GM12891 (cell line): ENCODE measurements at places on chromosomes 13 and 19.
A peak's percentile ranks its signal among the peaks of the same experiment; 100 is the strongest.

DNA sequence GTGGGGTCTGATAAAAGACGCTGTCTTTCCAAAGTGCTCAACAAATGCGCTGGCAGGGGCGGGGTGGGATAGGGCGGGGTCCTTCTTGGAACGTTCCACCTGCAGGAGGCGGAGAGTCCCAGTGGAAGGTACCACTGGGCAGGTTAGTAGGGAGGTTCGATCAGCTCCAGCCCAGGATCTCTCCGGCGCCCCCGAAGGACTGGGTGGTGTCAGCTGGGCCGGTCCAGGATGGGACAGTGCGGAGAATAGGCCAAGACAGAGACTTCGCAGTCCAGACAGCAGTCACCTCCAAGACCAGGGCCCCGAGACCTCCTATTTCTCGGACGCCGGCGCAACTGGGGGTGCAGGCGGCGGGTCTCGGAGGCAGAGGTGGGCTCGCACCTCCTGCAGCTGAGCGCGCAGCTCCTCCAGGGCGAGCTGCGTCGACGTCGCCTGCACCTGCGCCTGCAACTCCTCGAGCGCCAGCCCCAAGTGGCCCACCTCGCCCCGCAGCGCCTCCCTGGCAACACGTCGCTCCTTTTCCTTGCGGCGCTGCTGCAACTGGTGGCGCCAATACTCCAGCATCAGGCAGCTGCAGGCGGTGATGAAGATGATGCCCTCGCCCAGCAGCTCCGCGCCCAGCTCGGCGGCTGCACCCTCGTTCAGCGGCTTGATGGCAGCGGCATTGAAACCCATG, 21.6 kb downstream of the VASP start:
- no peak for DNase-seq

- no peak for DNase-seq
Measured at GRCh38 chr19:10971107-10971726, 10.4 kb downstream of the SMARCA4 start.

DNA sequence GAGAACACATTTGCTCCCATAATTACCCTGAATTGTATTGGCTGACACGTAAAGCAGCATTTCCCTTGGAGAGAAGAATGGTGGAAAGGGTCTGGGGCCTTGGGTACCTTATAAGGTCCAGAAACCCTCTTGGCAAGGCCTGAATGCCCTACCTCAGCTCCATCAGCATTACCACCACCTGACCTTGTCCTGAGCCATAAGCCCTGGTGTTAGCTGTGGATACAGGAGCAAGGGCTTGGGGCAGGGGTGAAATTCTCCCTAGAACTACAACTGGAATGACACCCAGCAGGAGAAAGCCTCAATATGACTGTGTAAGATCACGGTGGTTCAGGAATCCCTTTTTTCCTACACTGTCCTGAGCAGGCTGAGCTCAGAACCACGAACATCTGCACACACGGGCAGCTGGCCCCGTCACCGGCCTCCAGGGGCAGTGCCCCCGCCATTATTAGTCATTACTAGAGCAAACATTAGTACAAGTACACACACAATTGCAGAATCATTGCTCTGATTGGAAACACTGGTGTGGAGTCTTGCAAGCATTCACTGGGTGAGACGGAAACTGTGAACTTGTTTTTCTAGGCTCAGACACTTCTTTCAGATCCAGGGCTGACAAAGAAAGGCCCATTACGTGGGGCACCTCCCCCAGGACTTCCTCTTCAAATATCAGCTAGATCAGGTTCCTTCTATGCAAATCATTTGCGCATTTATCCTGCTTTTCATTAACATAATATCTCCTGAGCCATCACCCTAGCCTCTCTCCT, 26.8 kb upstream of the MTIF3 start:
- DNase-seq = peak; percentile 29

GRCh38 chr13:43804461-43805070, 17.8 kb upstream of the ENOX1 start:
- no peak for DNase-seq

DNA sequence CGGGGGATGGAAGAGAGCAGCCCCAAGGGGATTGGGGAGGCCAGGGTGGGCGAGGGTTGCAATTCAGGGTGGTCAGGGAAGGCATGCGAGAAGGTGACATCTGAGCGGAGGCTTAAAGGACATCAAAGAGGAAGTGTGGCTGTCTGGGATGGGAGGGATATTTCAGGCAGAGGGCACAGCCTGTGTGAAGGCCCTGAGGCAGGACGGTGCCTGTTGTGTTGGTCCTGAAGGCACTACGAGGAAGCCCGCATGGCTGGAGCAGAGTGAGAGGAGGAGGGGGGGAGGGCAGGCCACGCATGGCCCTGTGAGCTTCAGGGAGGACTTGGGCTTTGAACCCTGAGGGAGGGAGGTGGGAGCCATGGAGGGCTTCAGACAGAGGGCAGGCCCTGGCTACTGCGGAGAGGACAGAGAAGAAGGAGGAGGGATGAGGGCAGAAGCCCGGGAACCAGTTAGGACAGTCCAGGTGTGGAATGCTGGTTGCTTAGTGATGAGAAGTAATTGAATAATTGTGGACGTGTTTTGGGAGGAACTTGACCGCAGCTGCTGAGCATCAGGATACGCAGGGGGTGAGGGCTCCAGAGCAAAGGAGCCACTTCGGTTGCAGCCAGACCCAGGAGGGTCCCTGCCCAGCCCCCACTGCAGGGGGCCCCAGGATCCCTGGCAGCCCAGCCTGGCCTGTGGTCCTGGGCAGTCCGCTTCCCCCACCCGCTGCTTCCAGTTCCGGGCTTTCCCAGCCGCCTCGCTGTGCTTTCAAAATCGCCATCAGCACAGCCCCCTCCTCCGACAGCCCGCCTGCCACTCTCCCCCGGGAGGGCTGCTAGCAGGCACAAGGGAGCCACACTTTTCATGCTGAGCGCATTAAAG, 6.2 kb downstream of the TLE6 start:
- no peak for DNase-seq

GRCh38 chr13:89843621-89844020, 1503.9 kb upstream of the MIR17HG start:
- DNase-seq = no peak

- DNase-seq = no peak
Measured at GRCh38 chr19:46963093-46963734, 56.4 kb upstream of the NPAS1 start.

DNA sequence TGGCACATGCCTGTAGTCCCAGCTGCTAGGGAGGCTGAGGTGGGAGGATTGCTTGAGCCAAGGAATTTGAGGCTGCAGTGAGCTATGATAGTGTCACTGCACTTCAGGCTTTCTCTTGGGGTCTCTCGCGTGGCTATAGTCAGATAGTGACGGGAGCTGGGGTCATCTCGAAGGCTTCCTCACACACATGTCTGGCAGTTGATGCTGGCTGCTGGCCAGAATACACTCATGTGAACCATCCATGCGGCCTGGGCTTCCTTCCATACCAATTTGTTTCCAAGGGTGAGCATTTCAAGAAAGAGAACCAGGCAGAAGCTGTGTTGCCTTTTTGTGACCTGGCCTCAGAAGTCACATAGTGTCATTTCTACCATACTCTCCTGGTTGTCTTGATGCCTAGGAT, 26.4 kb downstream of the LEUTX start:
- no peak for DNase-seq

DNA sequence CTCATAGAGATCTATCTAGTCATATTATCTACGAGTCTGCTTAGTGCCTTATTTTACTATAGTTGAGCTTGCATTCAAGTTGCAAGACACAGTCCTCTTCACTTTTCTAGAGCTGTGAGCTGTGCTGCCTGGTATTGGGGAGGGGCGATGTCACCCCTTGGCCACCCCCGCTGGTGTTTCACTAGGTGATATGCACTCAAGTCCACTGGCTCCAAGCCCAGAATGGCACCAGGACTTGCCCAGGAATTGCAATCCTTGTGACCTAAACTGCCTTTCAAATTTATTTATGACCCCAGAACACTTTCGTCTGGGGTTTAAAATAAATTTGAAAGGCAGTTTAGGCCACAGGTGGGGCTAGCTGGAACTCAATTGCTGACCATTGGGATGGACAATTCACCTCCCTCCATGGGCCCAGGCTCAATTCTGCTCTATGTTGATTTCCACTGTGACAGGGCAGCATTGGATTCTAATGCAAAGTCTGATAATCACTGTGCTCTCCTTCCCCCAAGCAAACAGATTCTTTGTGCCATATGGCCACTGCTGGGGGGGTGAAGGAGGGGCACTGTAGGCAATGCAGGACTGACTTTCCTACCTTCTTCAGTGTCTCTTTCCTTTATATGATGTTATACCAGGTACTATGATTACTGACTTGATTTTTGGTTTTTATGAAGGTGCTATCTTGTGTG, 1244.2 kb upstream of the MIR17HG start:
- no peak for DNase-seq

- no peak for DNase-seq
Measured at GRCh38 chr19:12199757-12200419, 37.0 kb downstream of the ZNF136 start.

- DNase-seq = no peak
Measured at GRCh38 chr13:102771298-102772041, 2.1 kb downstream of the TEX30 start.

DNA sequence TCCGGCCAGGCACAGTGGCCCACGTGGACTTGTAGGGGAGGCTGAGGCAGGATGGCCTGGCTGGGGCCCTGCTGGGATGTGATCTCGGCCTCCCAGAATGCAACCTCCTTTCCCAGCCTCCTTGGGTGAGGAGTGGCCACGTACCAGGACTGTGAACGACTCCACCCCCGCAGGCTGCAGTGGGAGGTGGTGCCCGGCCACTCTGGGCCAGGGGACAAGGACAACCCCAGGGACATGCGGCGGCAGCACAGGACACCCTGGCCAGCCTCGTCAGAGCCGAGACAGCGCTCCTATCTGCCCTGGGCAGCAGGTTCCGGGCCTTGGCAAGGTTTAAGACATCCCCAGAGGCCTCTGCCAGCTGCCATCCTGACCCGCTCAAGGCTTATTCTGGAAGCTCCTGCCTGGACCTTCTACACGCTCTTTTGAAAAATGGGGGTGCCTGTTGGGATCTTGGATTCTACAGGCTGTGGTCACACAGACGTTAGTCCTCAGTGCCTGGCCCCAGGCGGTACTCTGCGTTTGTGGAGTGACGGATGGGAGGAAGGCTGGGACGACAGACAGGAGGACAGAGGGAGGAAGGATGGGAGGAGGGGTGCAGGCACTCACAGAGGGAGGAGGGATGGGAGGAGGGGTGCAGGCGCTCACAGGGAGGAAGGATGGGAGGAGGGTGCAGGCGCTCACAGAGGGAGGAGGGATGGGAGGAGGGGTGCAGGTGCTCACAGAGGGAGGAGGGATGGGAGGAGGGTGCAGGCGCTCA, 19.9 kb upstream of the CACTIN start:
- no peak for DNase-seq

DNA sequence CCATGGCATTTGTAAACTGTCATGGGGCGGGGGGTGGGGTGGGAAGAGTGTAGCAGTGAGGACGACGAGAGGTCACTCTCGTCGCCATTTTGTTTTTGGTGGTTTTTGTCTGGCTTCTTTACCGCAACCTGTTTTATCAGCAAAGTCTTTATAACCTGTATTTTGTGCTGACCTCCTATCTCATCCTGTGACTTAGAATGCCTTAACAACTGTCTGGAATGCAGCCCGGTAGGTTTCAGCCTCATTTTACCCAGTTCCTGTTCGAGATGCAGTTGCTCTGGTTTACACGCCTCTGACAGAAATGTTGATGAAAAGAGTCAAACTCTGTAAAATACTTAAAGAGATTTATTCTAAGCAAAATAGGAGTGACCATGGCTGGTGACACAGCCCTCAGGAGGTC, 852.0 kb downstream of the DACH1 start:
- DNase-seq = no peak

DNA sequence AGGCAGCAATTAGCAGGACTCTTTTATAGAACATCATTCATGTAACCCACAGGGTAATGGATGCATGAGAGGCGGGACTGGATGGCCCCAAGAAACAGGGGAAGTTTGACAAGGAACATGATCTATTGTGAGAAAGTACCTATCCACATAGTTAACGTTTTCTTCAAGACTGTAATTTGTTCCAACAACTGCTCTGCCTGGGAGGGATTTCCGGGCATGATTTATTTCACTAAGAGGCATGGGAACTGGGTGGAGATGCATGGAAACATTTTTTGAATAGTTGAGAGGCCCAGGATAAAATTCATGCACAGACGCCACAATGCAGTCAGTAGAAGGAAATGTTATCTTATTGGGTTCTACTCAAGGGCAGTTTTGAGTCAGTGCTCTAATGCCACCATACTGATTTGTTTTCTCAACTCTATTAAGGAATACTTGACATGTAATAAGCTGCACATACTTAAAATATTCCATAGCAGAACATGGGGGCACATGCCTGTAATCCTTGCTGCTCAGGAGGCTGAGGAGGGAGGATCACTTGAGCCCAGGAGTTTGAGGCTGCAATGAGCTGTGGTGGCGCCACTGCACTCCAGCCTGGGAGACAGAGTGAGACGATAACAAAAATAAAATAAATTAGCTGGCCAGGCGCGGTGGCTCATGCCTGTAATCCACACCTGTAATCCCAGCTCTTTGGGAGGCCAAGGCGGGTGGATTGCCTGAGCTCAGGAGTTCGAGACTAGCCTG, 9.9 kb upstream of the ATG4D start:
- no peak for DNase-seq

- DNase-seq = no peak
Measured at GRCh38 chr13:98657506-98658085, 80.7 kb upstream of the STK24 start.

DNA sequence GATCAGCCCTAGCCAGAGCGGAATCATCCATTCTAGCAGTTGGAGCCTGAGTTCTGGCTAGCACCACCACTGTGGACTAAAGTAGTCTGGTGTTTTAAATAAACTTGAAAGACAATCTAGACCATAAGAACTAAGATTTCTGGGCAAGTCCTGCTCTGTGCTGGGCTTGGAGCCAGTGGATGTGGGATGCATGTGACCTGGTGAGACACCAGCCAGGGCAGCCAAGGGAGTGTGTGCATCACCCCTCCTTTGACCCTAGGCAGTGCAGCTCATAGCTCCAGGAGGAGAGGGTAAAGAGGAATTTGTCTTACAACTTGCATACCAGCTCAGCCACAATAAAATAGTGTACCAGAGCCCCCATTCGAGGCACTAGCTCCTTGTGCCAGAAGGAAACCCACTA, 21.0 kb downstream of the ITGBL1 start:
- DNase-seq = no peak

- DNase-seq = no peak
Measured at GRCh38 chr13:94031609-94032008, 447.9 kb downstream of the DCT start.

- DNase-seq = peak; percentile 62
Measured at GRCh38 chr19:17294051-17294891, 9.0 kb downstream of the ABHD8 start.
